ENCODE measurements at places on chromosomes 16 and 17. TPM values are rescaled to one million over a fixed set of nuclear protein-coding genes. Genes with fewer than 3 reads are reported as not detected.

DNA sequence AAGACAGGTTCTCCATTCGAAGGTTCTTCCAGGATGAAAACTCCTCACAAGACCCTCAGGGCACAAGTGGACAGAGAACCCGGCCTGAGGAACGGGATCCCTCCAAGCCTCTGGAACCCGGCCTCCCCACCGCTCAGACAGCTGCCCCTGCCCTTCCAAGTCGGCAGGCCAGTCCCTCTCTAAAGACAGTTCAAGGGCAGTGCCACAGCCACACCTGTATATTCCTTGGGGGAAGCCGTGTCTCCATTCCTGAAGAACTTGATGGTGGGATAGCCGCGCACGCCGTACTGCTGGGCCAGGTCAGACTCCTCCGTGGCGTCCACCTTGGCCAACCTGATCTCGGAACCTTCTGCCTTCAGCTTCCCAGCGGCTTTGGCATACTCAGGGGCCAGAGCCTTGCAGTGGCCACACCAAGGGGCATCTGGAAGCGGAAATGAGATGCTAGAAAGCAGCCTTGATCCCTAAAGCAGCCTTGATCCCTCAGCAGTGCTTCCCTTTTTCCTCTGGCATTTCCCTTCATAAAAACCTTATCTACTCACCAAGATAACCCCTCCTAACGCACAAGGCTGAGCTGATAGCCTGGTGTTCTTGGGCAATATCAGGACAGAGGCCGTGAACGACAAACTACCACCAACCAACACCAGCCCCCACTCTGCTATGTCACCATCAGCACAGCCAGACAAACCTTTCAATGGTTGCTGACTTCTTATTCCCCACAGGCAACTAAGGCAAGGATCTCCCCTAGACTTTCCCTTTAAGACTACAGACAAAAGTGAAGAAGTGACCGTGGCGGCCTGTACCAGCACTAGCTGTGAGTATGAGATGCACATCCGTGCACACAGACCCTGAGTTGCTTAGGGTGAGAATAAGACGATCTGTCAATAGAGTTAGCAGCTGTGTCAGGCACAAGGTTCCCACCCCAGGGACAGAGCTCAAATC is 1.1 kb downstream of the P4HB start:
- no peak for DNase-seq

DNA sequence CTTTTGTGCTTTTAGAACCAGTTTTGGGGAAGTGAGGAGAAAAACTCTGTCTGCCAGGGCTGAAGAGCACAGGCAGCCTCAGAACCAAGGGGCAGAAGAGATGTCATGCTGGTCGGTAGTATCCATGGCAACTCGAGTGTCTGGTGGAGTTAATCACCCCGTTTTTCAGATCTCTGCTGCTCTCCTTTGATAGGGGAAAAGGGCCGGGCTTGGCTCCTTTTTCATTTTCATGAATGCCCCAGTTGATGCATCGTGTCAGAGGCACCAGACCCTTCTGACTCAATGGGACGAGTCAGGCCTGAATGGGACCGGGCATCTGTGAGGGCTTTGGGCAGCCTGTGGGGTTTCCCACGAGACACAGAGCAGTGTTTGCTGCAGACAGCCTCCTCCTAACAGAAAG is 304.6 kb downstream of the ABCC12 start:
- DNase-seq, result no peak

- no peak for DNase-seq
Measured at GRCh38 chr16:52078716-52079655, 468.0 kb downstream of the TOX3 start.

DNA sequence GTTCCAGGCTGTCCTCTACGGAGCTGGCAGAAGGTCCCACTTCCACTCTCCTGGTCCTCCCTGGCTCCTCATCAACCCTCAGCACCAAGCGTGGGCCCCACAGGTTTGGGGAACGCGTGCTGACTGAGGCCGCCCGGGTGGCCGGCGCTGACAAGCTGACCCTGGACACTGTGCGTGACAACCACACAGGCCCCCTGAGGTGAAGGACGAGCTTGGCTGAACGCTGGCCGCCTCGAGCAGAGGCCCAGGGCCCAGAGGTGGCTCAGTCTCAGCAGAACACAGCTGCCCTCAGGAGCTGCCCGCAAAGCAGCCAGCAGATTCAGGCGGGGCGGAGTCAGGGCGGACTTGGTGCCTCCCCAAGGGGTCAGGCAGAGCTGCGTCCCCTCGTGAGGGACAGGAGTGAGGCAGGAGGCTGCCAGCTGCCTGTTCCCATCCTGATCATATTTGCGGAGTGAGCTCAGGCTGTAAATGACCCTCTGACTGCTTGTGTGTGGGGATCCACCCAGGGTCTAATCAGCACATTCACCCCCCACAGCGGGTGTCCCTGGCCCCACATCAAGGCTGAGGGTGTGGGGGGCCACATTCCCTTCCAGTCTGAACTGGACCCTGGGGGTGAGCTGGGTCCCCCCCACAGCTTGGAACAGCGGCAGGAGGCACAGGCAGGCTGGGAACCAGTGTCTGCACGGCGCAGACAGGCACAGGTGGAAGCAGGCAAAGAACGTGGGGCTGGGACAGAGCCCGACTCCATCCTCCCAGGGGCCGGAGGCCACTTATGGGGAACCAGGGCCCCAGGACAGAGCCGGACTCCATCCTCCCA is 105.1 kb upstream of the METRNL start:
- no peak for DNase-seq

- DNase-seq, result no peak
Measured at GRCh38 chr17:79490530-79490929, 120.3 kb downstream of the RBFOX3 start.

Gene MFAP4
- 199 TPM for polyA plus RNA-seq

Gene CES4A
- 6.7 TPM for polyA plus RNA-seq

Gene CDRT15
- polyA plus RNA-seq, result not detected

Gene KRTAP4-1
- polyA plus RNA-seq, result not detected

All from right renal pelvis (tissue), 4 donors.